Stimulated activated CD4-positive, alpha-beta T cell treated with anti-CD3 and anti-CD28 coated beads, Interleukin-4, amount 100 ng/mL, for 48 hours (primary cell): ENCODE measurements at places on chromosomes 1 and 21.

DNA sequence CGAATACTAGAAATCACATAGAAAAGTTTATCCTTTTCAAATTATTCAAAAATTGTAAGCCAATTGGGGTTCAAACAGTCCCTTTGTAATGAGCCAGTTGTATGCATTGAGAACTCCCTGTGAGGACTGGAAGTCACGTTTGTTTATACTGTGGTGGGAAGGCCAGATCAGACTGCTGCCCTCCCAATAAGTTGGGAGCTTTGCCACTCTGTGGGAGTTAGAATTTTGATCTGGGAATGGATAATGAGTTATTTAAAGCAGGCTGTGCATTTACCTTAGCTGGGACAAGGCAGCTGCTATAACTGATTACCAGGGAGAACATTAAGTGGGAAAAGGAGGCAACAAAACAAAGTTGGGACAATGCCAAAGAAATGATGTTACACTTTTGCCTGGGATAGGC is 178.8 kb downstream of the SDCCAG8 start:
- no peak for DNase-seq

DNA sequence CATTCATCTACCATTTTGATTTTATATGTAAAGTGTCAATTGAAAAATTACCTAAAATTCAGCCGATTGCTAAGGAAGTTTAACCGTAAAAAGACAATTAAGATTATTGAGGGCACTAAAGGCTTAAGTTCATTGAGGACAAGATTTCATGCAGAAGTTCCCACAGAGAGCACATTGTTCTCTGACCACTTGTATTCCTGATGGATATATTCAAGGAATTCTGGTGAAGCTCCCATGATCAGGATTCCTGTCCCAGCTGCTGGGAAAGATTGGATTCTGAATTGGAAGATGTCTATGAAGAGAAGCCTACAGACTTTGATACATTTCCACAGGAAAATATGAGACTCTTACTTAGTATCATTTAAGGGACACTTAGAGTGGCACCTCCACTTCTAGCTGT is 209.2 kb upstream of the KCTD3 start:
- DNase-seq = no peak

DNA sequence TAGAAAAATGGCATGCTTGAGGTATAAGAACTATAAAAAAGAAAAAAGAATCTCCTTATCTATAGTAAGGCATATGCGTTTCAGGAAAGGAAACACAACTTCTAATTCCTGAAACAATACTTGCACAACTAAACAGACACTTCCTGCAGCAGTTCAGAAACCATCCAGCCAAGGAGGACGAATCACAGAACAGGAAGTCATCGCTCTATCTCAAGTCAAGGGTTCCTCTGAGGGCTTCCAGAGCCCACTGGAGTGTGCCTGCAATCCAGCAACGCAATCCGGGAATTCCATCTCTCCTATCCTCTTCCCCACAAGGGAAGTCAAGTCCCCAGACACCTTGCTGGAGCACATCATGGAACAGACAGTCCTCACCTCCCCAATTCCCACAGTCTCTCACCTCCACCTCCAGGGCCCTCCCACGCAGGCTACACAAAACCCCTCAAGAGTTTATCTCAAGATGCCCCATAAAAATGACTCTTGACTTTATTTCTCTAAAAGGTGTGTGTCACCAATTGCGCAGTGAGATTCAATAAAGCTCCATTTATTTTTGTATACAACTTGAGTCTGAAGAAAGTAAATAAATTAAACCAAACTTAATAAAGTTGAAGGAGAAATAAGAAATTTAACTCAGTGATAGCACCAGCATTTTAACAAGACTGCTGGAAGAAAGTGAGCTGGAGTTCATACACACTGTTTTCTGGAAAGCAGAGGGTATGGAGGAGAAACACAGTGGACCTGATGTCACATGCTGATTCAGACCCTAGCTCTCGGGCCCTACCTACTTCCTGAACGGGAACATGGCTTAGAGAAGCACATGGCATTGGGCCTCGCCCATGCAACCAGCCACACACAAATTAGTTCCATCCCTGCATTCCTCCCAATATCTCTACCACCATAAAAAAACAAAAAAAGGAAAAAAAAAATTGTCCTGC is 39.9 kb downstream of the SIPA1L2 start:
- DNase-seq = no peak

DNA sequence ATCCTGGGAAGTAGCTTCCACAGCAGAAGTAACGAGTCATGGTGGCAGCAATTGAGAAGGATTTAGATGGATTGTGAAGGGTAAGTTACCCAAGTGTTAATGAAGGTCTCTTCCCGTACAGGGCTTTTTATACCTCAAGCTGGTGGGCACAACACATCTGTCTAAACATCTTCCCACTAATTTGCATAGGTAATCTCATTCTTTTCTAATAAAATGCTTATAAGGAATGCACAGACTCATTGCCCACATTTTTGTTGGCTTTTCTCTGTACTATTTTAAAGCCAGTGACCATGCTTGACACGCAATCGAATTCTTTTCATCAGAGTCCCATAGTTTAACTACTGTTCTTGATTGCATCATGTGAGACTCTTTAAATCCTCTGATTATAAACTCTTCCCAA is at the start of gene KRTAP7-1:
Gene KRTAP7-1, minus strand, starts transcription at position 101 of the 400 bp plus-strand sequence. Its CDS starts 61 bp downstream, at position 40.
- DNase-seq = no peak

DNA sequence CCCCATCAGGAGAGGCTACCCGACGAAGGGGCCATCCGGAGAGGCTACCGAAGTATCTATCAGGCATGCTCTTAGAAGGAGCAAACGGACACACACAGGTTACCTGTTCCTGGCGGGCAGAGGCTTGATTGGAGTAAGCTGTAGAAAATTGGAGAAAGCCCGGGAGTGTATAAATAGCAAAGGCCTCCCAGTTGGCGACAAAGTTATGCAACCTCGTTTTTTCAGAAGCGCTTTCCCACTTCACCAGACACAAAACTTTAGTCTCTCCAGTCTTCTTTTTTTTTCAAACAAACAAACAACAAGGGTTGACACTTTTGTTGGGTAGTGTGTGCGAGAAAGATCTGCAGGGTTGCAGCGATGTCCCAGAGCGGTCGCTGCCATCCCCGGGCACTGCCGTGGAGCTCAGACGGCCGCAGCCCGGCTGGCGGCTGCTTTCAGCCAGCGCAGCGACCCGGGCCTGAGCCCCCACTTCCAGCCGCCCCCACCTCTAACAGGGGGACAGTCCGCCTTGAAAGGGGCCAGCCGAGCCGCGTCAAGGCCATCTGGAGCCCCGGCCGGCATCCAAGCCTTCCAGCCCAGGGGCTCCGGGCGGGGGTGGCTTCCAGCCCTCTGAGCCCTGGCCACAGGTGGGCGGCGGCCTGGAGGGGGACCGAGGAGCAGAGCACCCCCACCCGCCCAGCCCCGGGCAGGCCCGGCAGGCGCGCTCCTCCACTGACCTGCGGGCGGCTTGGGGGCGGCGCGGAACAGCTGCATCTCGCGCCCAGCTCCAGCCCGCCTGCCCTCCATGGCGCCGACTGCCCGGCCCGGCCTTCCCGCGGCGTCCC is 616 bp downstream of the MCOLN3 start:
- no peak for DNase-seq

DNA sequence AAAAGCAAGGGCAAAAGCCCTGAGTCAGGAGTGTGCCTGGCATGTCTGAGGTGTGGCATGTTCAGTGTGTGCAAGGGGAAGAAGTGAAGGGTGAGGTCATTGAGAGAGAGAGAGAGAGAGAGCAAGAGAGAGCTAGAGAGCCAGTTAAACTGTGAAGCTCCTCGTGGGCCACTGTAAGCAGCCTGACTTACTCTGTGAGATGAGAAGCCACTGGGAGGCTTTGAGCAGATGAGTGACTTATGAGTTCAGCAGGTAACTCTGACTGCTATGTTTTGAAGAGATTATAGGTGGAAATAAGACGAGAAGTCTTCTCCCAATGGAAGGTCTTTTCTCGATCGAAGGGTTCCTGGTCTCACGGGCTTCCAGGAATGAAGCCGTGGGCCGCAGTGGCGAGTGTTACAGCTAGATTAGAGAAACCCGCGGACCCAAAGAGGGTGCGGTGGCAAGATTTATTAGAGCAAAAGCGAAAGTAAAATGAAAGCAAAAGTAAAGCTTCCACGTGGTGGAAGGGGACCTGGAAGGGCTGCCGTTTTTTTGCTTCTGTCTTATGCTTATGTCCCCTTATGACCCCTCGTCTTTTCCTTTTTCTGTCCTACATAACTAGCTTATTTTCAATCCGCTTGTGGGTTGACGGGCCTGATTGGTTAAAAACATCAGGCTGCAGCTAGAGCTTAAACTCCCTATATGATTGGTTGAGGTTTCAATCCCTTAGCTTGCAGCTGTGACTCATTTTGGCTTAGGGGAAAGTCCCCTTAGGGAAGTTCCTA is 323.1 kb upstream of the FAM78B start:
- DNase-seq = peak; percentile 34

DNA sequence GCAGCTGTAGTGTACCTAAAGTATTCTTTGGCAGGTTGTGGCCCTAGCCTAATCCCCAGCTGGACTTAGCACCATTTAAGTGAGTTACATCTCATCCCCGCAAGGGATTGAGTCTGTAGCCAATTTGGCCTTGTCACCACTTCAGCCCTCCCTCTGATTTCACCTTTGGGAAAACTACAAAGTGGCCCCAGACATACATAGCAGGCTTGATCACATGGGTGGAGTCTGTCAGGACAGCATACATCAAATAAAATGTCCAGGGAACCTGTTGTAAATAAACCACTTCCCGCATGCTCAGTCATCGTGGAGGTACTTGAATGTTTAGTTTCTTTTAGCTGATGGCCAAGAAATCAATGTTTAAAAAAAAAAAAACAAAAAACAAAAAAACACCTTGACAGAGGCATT is 142.5 kb downstream of the DHRS3 start:
- no peak for DNase-seq

GRCh38 chr1:117656202-117656641 is 50.4 kb downstream of the TENT5C start:
- DNase-seq = peak; percentile 70

DNA sequence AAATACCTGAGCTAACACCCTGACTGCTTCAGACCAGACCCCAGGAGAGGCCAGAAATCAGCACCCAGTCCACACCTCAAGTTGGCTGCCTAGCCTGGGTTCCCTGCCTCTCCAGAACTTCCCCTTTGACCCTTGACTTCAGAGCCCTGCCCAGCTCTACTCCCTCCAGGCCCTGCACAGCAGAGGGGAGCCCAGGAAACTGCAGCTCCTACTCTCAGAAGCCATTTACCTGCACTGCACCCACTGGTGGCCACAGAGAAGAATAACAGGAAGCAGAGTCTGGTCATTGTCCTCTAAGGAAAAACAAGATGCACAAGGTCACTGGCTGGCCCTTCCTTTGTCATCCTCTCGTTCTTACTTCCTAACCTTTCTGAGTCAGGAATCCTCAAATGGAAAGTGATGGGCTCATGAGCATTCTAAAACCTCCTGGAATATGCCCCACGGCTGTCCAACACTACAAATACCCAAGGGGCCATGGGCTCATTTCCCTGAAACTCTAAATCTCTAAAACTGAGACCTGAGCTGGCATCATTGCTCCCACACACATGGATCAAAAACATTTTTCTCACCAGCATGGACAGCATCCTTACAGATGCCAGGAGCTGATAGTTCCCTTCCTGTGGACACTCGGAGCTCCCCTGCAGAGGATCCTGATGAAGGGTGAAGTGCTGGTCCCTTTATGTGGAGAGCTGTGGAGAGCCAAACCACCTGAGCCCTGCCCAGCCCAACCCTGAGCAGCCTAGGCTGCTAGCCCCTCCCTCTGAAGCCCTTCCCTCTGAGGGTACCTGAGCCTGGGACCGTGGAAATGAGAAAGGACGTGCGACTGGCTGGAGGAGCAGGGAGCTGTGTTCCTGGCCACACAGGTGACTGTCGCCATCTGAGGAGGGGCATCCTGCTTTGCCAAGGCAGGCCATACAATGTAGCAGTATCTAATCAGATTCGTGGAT is at the start of gene ITLN2:
Gene ITLN2, minus strand, starts transcription at position 652 of the 947 bp plus-strand sequence. Its CDS starts 68 bp downstream, at position 584.
- peak; percentile 28 for DNase-seq

GRCh38 chr21:32645261-32646182 is 33.3 kb upstream of the CFAP298 start:
- DNase-seq = no peak

DNA sequence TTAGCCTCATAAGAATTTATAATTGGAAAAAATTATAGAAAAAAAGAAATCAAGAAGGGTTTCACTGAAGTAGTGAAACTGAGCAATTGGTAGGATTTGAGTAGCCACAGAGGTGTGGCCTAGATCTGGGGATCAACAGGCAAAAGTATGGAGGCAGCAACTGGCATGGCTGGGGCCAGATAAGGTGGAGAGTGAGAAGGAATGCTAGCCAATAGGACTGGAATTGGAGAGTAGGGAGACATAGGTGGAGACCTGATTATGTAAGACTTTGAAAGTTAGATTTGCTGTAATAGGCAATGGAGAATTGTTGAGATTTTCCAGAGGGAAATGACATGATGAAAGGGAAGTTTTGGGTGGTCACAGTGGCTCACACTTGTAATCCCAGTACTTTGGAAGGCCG is 24.6 kb upstream of the CGN start:
- no peak for DNase-seq

DNA sequence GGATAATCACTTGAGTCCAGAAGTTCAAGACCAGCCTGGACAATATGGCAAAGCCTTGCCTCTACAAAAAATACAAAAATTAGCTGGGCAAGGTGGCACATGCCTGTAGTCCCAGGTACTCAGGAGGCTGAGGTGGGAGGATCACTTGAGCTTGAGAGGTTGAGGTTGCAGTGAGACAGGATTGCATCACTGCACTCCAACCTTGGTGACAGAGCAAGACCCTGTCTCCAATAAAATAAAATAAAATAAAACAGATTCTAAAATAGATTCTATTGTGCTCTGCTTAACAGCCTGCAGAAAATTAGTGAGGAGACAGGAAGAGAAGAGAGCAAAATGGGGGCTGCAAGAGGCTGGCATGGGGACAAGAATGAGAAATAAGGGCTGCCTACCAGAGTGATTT is 7.5 kb upstream of the SDE2 start:
- no peak for DNase-seq

- no peak for DNase-seq
Measured at GRCh38 chr1:26754086-26754874, 33.5 kb upstream of the PIGV start.

GRCh38 chr1:118661769-118662320 is 326.3 kb downstream of the TBX15 start:
- DNase-seq = no peak

GRCh38 chr1:198563583-198563982 is 23.1 kb upstream of the ATP6V1G3 start:
- no peak for DNase-seq

- no peak for DNase-seq
Measured at GRCh38 chr1:183025010-183025337, 1.8 kb downstream of the LAMC1 start.

DNA sequence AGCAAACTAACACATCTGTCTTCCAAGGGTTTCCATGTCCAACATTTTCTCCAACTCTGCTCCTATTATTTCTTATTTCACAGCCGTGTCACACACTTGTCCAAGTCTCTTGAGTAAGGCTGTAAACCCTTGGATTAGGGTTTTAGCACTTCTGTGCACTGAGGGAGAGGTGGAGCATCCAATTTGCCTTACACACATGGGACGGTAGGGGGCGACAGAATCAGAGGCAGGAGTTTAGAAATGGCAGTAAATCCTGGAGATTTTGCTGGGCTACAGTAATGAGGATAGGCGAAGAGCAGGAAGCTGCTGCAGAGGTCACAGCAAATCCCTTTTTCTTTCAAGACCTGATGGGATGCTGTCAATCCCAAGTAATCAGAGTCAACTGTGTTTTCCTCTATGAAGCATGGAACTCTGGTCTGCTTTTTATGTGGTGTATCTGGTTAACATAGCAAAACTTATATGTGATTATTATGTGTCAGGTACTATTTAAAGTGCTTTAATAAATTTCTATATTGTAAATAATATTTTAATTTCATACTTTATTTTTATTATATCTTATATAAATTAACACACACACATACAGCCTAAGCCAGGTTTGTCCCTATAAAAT is 15.4 kb upstream of the LCE5A start:
- DNase-seq = peak; percentile 28

GRCh38 chr21:45138199-45139002 is 64.0 kb downstream of the ADARB1 start:
- DNase-seq = peak; percentile 81
